ENCODE measurements at places on chromosomes 6 and 20.

DNA sequence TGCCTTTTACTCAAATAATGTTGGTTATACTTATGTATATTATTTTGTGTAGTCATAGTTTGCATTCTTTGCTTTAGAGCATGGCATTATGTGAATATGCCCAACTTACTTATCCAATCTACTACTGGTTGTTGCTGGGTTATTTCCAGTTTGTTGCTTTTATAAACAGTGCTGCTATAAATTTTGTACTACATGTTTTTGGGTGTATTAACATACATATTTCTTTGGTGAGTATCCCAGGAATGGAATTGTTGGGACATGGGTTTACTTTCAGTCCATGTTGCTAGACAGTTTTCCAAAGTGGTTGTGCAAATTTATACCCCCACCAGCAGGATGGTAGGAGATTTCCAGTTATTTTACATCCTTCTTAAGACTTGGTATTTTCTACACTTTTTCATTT is 157.1 kb upstream of the THEMIS start:
- peak; percentile 14 for DNase-seq

GRCh38 chr6:54102238-54102637 is 9.0 kb upstream of the MLIP start:
- no peak for DNase-seq

DNA sequence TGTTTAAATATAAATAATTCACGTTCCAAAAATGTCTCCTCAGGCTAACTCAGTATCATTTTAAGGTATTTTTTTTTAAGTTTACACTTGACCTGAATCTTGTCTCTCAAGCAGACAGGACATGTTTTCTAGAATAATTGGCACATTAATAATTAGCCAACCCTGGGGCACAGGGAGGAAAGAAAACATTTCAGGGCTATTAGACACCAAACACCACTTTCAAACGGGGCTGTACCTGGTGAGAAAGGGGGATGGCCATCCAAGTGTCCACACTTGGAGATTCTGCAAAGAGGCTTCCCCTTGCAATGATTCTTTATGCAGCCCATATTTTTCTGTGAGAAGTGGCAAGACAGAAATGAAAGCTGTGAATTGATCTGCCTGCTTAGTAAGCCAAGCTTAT is 560.8 kb downstream of the CD109 start:
- no peak for DNase-seq

GRCh38 chr20:300345-300990 is 3.1 kb downstream of the ZCCHC3 start:
- no peak for DNase-seq

DNA sequence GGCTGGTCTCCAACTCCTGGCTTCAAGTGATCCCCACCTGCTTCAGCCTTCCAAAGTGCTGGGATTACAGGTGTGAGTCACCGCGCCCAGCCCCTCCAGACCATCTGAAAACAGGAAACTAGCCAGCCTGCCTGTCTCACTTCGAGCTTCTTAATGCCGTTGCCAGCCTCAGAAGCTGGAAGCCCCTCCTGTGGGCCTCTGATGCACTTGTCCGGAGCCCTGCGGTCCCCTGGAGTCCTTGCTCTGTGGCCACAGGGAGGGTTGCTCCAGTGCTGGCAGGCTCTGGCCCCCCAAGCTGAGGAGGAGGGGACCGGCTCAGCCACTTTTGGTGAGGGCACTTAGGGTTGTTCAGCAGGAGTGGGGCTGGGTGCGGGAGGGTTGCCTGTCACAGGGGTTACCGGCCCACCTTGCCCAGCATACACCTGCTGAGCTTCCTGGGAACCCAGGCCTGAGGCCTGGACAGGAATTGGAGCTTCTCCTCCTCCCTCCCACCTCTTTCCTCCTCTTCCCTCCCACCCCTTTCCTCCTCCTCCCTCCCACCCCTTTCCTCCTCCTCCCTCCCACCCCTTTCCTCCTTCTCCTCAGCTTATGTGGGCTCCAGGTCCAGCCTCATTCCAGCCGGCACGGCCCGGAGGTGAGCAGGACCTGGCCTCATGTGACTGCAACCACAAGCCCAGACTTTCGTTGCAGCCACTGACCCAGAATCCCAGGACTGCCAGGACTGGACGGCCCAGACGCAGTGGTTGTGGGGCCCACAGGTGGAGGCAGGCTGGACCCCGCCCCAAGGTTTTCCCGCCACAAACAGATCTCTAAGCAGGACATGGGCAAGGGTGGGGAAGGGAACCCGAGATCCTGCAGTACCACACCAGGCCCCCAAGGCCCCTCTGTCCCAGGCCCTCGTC is 9.4 kb upstream of the BIRC7 start:
- DNase-seq = no peak

GRCh38 chr6:14292119-14292518 is 174.5 kb downstream of the CD83 start:
- DNase-seq = no peak

DNA sequence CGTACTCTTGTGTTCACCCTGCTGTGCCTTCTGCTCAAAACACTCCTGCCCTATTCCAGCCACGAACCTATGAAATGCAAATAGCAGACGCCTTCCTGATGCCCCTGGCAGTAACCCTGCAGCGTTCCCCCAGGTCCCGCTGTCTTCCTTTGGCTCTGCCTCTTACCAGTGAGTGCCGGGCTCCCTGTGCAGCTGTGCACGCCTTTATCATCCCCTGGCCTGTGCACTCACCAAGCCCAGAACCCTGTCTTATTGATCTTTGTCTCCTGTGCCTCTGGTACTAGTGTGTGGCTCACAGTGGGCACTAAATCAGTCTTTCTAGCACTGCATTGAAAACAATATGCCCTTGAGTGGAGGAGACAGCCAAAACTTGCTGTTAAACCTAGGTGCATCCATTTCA is 19.7 kb downstream of the ZDHHC14 start:
- DNase-seq = no peak

DNA sequence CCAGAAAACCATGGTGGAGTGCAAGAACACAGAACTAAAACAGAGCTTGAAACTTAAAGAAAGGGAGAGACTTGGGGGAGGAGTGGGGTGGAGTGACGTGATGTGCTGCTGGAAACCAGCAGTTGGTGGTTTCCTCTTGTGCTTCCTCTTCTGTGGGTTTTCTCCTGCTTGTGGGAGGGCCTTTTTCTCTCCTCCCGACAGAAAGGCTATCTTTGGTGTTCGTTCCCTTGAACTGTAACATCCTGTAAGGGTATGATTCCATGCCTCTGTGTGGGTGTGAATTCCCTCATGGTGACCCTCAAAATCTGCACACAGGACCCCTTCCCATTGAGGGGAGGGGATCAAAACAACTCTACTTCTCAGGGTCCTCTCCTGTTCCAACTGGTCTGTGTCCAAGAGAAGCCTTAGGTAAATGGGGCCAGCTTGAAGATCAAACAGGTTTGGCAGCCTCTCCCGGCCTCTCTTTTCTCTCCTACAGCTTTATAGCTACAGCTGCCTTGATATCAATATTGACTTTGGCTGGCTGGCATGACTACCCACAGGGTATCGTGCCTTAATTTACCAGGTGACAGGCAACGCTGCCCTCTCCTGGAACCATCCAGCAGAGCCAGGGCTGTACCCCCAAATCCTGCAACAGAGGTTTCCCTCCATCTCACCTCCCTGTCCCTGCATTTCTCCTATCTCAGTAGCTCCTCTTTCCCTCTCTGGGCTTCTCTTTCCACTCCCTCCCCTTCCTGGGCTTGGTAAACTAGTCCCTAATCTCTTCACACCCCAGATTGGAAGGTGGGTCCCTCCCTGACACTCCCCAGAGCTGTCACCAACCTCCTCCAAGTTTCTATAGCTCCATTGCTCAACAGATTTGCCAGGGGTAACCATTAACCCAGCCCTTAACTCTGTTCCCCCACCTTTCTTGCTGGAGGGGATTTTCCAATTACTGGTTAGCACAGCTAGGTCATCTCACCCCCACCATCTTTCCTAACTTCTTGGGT is 1.5 kb upstream of the MSH5 start:
- DNase-seq = peak; percentile 83

GRCh38 chr6:33748841-33749240 is 2.1 kb upstream of the IP6K3 start:
- DNase-seq = no peak

- DNase-seq = no peak
Measured at GRCh38 chr6:31911826-31912585, 10.1 kb upstream of the ZBTB12 start.

- peak; percentile 81 for DNase-seq
Measured at GRCh38 chr20:44384423-44385027, 29.0 kb downstream of the HNF4A start.

DNA sequence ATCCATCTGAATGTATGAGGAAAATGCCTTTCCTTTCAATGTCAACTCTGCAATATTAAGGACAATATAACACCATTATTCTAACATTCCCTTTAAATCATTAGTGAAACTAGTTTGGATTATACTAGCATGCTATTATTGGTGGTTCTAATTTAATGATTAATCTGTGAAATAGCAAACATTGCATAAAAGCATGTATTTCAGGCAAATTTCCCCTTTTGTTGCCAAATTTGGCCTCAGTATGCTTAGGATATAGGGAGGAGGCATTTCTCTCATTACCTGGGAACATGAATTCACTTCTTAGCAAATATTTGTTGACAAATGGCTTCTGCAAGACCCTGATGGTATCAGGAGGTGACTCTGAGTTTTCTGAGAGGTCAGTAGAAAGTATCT is 1.6 kb downstream of the TPMT start:
- no peak for DNase-seq

DNA sequence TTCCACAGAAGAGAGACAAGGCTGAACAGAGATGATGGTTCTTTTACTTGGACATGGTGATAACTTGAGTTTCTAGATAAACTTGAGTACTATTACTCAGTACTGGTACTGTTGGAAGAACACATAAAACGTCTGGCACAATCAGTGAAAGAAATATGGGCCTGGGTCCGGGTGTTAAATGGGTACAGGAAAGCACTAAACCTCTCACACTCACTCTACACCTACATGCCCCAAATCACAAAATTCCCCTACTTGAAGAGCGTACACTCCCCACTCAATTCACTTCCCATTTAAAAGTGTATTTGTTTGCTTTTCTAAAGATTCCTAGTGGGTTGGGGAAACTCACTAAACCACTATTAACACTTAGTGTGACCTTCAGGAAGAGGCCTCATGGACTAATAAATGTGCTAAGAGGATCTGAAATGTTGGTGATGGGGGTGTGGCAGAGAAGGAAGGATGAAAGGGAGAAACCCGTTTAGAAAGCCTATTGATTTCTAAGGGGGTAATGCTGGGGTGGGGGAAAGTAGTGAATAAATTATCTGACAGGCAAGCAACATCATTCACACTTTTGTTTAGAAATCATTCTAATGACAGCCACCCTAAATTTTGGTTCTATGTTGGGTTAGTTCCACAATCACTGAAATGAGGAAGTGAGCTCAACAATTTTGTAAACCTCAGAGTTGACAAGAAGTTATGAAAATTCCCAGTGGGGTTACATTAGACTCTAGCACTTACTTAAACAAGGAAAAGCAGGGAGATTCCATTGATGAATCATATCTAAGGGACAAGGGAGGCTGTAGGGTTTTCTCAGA is 222.6 kb upstream of the MARCKS start:
- DNase-seq = peak; percentile 36

DNA sequence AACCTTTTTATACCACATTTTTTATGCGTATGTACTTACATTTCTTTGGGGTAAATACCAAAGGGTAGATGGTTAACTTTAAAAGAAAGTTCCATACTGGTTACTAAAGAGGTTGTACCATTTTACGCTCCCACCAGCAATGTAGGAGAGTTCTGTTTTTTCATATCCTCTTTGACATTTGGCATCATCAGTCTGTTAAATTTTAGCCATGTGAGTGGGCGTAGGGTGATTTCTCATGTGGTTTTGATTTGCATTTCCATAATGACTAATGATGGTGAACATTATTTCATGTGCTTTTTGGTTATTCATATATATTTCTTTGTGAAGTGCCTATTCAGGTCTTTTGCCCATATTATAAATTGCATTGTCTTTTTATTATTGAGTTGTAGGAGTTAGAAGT is 194.2 kb downstream of the PRL start:
- no peak for DNase-seq

DNA sequence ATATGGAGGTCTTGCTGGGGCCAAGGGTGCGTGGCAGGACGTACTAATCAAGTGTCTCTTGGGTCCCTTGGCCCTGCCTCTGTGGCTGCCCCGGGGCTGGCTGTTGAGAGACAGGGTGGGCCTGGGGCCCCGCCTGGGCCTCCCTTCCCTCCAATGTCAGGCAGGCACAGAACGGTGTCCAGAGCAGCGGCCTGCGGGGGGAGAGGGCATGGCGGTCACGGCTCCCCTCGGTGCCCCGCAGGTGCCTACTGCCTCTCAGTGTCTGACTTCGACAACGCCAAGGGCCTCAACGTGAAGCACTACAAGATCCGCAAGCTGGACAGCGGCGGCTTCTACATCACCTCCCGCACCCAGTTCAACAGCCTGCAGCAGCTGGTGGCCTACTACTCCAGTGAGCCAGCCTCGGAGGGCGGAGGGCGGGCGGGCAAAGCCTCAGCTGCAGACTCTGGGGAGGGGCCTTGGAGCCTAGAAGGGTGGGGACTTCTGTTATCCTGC is 50.0 kb downstream of the SRC start:
- no peak for DNase-seq

- DNase-seq = no peak
Measured at GRCh38 chr6:63441266-63441956, 121.6 kb upstream of the LGSN start.

DNA sequence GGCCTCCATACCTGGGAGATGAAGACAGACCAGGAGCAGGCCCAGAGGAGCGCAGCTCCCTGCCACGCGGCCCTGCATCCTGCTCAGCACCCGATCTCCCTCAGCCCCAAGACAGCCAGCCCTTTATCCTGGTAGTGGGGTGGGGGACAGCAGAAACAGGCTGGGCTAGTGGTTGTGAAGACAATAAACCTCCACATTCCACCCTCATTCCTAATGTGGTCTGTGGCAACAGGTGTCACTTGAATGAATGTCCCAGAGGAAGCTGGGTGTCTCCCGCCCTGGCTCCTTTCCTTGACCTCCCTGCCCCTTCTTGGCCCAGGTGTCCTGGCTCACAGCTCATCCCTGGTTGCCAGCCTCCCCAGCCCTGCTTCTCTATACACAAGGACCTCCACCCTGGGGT is at the start of gene C6orf15:
C6orf15 (minus strand) TSS at position 98 of the 400 bp plus-strand sequence; CDS start at position 78, 20 bp downstream.
- DNase-seq = no peak

GRCh38 chr6:116543149-116543548 is 2.3 kb downstream of the TRAPPC3L start:
- DNase-seq = no peak

DNA sequence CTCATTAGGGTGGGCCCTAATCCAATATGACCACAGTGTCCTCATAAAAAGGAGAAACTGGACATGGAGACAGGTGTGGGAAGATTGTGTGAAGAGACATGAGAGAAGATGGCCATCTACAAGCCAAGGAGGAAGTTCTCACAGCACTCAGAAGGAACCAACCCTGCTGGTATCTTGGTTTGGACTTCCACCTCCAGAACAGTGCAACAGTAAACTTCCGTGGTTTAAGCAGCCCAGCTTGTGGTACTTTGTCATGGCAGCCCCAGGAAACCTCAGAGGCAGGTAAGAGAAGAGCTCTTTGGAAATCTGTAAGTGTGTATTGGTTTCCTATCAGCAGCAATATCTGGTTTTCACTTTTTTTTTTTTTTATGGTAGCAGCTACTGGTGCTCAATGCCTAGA is 16.5 kb upstream of the CNKSR3 start:
- DNase-seq = no peak

Measured in GM03348 (cell line).